ENCODE measurements at places on chromosomes 1 and 21.

- DNase-seq: no peak
Measured at GRCh38 chr21:26167593-26167992, 3.0 kb downstream of the APP start.

DNA sequence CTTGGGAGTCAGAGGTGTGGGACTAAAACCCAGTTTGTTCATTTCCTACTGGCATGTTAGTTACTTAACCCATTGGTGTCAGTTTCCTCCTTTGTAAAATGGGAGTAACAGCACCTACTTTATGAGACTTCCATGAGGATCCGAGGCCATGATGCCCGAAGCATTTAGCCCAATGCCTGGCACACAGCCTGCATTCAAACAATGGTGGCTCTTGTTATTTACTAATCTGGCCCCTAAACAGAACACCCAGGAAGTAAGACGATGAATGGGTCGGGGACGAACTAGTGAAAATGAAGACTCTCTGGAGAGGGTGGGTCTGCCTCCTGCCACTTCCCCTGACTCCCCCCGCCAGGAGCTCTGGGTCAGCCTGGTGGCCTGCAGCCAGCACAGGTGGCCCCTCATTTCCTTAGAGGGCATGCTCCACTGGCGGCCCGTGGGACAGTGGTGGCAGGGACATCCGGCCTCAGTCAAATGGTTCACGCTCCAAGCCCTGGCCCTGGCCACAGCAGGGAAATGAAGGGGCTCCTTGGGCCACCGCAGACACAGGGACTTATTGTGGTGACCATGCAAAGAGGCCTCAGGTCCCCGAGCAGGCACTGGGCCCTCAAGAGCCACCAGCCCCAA, 9.5 kb upstream of the TAS1R2 start:
- no peak for DNase-seq

GRCh38 chr1:81550753-81551152, 250.0 kb upstream of the ADGRL2 start:
- DNase-seq: no peak

DNA sequence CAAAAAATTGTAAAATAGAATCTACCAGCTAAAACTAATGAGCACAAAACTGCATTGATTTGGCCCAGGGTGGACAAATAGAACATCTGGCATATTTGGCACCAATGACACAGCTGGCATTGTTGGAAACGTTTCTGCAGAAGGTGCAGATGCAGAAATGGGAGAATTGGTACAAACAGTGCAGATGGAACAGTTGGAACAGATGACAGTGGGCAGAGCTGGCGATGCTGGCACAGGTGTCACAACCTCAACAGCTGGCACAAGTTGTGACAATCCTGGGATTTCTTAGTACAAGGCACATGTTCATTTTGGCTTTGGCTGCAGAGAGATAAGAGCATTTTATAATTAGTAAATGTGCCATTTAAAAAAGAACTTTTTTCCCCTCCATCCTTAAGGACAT, 91.1 kb upstream of the ZBTB18 start:
- no peak for DNase-seq

DNA sequence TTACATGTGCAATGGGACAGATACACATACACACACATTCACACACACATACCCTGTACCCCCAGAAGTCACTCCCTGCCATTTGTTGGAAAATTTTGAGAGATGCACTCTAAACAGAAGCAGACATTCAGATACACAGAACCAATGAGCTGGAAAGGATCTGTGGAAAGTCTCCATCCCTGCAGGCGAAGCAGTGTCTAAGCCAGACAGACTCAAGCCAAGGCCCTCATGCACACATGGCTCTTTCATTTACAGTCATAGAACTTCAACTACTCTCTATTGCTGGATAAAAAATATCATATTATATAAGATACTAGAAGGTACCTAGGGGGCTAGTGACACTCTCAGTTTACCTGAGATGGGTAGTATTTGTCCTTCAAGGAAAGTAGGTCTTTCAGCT, 7.3 kb upstream of the SEC16B start:
- DNase-seq: no peak

- no peak for DNase-seq
Measured at GRCh38 chr21:35511696-35512162, 462.6 kb upstream of the RUNX1 start.

DNA sequence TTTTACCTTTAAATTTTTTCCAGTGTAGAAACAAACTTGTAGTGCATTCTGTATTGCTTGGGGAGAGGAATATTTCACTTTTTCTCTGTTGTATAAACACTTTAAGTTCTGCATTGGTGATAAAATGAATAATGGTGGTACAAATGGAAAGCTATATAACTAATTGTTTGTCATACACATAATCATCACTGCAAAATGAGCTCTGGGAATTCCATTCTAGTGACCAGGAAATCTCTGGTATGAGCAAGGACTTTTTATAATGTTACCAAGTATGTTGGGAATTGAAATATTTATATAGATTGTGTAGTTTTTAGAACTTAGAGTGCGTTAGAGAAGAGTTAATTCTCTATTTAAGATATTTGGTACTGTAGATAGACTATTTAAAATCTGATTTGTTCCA, 5.0 kb upstream of the FMN2 start:
- no peak for DNase-seq

DNA sequence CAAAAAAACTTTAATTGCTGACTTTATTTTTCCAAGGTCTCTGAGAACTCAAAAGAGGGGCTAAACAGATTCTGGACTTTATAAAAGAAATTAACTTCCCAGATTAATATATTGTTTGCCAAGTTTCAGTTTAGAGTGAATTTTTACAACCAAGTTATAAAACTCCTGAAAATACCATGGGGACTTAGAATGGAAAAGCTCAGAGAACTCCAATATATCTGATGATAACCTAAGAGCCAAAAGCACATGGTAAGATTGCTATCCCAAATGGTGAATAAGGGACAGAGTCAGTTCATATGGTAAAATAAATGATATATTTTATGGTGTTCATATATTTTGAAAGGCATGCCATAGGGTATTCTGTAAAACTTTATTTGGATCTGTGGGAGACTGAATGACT, 470.9 kb downstream of the TTLL7 start:
- no peak for DNase-seq

- DNase-seq: no peak
Measured at GRCh38 chr1:1206376-1206965, at the start of gene TNFRSF18. Gene TNFRSF18, minus strand, starts transcription at chr1:1206592. Its CDS starts 21 bp downstream, at chr1:1206571.

- no peak for DNase-seq
Measured at GRCh38 chr1:46174448-46175231, at the start of gene TSPAN1. Gene TSPAN1, plus strand, starts transcription at chr1:46175087. Its CDS starts 6,021 bp downstream, at chr1:46181108.

- no peak for DNase-seq
Measured at GRCh38 chr1:53321366-53321765, 6.5 kb downstream of the LRP8 start.

DNA sequence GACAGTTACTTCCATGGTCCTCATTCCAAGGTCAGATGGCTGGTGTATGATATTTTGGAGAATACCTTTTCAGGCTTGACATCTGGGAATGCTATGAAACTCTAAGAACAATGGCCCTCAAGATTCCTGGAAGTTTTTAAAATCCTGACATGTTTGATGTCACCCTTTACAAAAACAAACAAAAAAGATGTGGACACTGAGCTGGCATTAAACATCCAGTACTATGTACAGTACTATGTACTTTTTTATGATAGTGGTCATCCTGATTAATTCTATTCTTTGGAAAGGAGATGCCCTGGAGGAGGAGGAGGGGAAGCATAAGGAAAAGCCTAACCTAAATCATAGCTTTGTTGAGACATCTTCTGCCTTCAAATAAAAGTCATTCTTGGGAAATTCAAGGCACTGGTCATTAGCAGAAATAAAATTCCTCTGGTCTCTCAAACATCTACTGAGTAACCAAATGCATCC, 235.4 kb downstream of the HMCN1 start:
- no peak for DNase-seq

- DNase-seq: no peak
Measured at GRCh38 chr1:34500451-34500850, 254.4 kb upstream of the GJB5 start.

DNA sequence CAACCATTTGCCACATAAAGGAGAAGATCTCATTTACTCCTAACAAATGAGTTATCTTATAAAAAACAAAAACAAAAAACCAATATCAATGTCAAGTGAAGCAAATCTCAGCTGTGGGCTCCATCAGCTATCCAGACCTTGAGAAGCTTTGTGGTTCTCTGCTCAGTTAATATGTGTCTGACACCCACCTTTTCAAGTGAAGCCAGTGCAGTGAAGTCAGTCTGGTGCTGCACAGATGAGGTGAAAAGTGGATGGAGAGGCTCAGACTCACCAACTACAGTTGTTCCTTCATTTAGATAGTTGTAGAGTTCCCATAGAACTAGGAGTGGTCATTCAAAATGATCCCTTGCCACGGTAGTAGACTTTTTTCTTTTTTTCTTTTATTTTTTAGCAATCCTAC, 106.8 kb downstream of the NTNG1 start:
- DNase-seq: no peak

- DNase-seq: no peak
Measured at GRCh38 chr1:178686407-178686806, 38.6 kb upstream of the RALGPS2 start.

All from stimulated activated CD8-positive, alpha-beta memory T cell treated with anti-CD3 and anti-CD28 coated beads, Interleukin-12 subunit alpha, Interleukin-12 subunit beta, amount 100 ng/mL, for 1 hour (primary cell).